Activated T-helper 1 cell treated with anti-CD3 and anti-CD28 coated beads, Interleukin-12 subunit alpha, Interleukin-12 subunit beta, Interleukin-2, Interleukin-4 antibody, amounts not matched to agents 30 ng/mL and 10 ng/mL and 1 ng/mL, durations not matched to agents 14 hours and 24 hours and 36 hours (primary cell): ENCODE measurements at places on chromosomes 5 and 9. TPM values are rescaled to one million over a fixed set of nuclear protein-coding genes. Genes with fewer than 3 reads are reported as not detected.

DNA sequence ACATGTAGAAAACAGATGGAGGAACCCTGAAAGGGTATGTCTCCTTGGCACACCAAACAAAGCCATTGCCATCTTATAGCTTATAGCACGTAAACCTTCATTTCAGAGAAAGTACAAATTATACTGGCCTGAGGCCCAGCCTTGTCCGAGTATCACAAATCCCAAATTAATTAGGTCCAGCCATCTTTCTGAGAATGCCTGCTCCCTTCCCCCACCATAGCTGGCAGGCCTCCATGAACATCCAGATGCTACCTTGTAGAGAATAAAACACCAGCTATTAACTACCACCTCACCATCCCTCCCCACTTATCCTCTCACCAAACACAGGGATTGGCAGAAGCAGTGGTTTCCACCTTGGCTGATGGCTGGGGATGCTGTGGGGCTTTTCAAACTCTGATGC lies 224.0 kb downstream of the SPOCK1 start:
- H3K4me3 ChIP-seq = no peak overlapping the region
- DNase-seq = no peak
- H3K36me3 ChIP-seq = no peaks in the 10 kb centered on the region
- H3K27me3 ChIP-seq = no peaks in the 10 kb centered on the region
- no peak overlapping the region for H3K27ac ChIP-seq
- no peaks in the 10 kb centered on the region for H3K4me1 ChIP-seq

- peaks cover 2% of the 10 kb centered on the region for H3K36me3 ChIP-seq
- no peak overlapping the region for H3K27ac ChIP-seq
- peaks cover 4% of the 10 kb centered on the region for H3K4me1 ChIP-seq
- no peak overlapping the region for H3K4me3 ChIP-seq
Observed at GRCh38 chr9:89563571-89564345, 41.1 kb upstream of the GADD45G start.

Gene TAF11L7
- total RNA-seq = not detected in 2 replicates

Gene C5orf52
- total RNA-seq = 0.39 TPM in 1 of 2 replicates, not detected in the other
